ENCODE measurements at places on chromosomes 6 and 20.

DNA sequence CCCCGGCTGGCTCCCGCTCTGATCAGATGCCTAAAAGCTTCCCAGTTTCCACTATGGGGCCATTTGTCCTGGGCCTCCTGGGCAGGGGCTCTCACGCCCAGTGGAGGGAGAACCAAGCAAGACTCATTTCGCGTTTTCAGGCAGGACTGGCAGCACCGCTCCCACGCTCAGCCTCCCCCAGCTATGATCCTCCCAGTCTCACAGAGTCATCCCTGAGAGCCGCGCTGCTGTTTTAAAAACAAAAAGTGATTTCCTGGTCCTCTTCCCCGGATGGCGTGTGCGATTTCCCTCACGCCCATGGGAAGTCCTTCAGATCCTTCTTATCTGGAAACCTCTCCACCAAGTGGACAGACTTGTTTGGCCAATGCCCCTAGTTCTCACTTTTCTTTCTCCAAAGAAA lies at the start of gene ADGRF5:
ADGRF5 (minus strand) TSS at position 208 of the 400 bp plus-strand sequence. CDS start 15,176 bp downstream, outside the sequence.
- no peak for DNase-seq

- DNase-seq: no peak
These were observed 2.8 kb downstream of the COL9A3 start for GRCh38 chr20:62819494-62820174.

- no peak for DNase-seq
These were observed 108.3 kb downstream of the UBE3D start for GRCh38 chr6:82957171-82957867.

DNA sequence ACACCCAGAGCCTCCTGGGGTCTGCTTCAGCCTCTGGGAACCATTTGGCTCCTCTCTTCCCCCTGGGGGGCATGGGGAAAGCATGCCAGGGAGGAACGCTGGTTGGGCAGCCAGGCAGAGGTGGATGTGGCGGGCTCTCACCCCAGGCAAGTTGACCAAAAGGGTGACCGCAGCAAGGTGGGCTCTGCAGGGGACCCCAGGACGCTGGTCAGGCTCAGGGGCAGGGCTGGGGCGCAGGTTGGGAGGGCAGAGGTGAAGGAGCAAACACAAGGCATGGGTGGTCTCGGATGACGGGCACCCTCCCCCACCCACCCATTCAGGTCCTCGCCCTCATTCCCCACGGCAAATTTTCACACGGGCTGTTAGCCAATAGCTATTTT lies 30.2 kb upstream of the MRGBP start:
- no peak for DNase-seq

DNA sequence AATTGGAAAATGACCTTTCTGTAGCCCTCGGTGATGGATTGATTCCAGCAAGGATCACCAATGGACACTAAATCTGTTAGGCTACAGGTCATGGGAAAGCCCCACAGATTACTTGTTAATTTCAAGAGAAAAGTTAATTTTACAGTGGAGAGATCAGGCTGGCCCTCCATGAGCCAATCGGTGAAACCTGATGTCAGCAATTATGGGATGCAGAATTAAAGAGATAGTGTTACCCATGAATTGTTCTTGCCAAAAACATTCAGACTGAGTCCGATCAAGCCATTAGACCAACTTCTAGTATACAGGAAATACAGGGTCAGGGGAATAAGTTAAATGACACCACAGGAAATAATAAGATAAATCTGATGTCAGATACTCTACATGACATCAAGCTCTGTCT lies 214.9 kb upstream of the SYNDIG1 start:
- no peak for DNase-seq

DNA sequence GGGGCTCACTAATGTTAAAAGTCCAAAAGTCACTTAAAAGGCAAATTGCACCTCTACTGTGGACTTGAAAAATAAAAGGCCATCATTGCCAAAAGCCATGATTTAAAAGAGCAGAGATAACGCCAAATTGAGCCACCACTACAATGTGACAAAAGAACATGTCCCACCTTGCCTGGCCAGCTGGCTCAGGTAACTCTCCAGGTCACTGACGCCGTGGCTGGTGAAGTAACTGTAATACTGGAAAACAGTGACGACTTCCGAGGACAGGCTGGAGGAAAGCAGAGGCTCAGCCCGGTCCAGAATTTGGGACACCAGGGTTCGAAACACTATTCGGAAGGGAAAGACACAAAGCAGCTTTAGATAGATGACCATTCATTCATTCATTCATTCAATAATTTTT lies 29.3 kb upstream of the ARMH2 start:
- no peak for DNase-seq
